ENCODE measurements at places on chromosomes 12 and 14. TPM values are rescaled to one million over a fixed set of nuclear protein-coding genes. Genes with fewer than 3 reads are reported as not detected.

The DACT1 gene
- 41.7 TPM for polyA plus RNA-seq

The SAMD15 gene
- polyA plus RNA-seq, result 8.6 TPM

DNA sequence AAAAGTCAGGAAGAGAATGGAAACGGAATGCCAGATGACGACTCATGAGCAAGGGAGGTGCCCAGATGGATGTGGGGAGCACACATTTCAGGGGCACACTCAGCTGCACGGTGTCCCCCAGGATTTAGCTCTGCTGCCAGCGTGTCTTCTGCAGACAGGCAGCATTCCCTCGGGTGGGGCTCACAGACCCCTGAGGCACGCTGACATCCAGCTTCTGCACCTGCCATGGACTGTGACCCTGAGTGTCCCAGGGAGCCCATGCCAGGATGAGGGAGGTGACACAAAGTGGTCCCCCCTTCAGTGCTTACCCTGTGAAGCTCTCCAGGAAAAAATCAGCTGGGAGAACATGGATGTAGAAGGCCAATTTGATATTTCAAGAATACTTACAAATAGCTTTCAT is 84.2 kb downstream of the PIWIL1 start:
- DNase-seq, result no peak

The SERPINA9 gene
- not detected for polyA plus RNA-seq

DNA sequence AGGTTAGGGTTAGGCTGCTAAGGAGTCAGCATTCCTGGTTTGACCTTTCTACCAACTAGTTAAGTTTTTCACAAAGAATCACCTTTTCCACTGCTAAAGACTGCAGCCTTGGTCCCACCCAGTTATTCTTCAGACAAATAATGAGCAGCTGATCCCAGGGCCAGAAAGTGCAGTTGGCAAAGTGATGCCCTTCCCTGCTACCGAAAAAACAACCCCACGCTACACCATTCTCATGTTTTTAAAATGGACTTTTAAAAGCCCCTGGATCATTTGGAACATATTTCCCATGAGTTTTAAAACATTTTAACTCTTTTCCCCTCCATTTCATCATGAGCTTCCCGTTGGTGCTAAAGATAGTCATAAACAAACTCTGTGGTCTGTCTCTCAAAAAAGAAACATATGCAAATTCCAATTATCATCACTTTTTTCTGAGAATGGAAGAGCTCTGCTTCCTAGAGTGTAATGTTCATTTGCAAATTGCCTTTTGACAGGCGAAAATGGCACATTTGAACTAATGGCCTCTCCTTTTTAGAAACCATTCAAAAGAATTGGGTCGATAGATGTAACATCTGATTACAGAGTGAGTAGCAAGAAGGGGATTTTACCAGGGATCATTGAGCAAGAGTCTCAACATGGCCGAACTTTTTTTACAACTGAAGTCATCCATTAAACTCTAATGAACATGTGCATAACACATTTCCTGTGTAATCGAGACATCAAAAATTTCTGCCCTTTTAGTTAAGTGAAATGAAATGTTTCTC is 129.3 kb upstream of the RAP1B start:
- no peak for DNase-seq

The NPFF gene
- not detected for polyA plus RNA-seq

DNA sequence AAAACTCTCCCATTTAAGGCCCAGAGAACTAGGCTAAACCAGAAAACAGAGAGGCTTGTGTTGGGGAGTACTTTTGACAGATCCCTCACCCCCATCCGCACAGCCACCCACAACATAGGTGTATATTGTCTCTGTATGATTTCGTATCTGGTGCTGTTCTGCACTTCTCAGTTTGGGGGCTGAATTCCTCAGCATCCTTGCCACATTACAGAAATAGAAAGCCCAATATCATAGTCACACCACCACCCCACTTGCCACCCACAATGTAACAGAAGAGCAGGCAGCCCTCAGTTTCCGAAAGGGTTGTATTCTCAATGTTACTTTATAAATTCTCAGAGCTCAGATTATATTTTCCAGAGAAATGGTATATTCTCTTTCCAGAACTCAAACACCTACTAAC is 950.9 kb downstream of the DIO2 start:
- no peak for DNase-seq

- no peak for DNase-seq
Measured at GRCh38 chr14:24859559-24859958, 190.4 kb downstream of the STXBP6 start.

GRCh38 chr12:61254225-61254624 is 1006.0 kb upstream of the USP15 start:
- no peak for DNase-seq

Measured in left renal cortex interstitium (tissue), 4 donors.